ENCODE measurements at places on chromosomes 6 and 20. TPM values are rescaled to one million over a fixed set of nuclear protein-coding genes. Genes with fewer than 3 reads are reported as not detected.

DNA sequence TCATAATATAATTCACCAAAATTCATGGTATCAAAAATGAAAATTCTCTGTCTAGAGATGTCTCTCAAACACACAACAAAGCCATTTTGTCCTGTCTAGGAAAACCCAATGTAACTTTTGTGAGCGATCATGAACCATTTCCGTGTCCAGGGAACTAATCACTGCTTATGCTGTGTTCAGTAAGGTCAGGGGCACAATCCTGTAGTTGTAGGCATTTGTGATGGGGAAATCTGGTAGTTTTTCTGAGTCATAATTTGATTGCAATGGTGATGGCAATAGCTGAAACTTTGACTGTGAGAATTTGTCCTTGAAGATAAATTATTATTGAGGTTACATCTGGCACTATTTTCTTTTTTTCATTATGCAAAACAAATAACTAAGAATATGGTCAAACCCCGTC is 21.0 kb upstream of the GCLC start:
- DNase-seq: no peak

- DNase-seq: no peak
Observed at GRCh38 chr6:67031451-67031850, 1324.4 kb upstream of the EYS start.

GRCh38 chr20:18165553-18165952 is 27.9 kb downstream of the KAT14 start:
- DNase-seq: no peak

DNA sequence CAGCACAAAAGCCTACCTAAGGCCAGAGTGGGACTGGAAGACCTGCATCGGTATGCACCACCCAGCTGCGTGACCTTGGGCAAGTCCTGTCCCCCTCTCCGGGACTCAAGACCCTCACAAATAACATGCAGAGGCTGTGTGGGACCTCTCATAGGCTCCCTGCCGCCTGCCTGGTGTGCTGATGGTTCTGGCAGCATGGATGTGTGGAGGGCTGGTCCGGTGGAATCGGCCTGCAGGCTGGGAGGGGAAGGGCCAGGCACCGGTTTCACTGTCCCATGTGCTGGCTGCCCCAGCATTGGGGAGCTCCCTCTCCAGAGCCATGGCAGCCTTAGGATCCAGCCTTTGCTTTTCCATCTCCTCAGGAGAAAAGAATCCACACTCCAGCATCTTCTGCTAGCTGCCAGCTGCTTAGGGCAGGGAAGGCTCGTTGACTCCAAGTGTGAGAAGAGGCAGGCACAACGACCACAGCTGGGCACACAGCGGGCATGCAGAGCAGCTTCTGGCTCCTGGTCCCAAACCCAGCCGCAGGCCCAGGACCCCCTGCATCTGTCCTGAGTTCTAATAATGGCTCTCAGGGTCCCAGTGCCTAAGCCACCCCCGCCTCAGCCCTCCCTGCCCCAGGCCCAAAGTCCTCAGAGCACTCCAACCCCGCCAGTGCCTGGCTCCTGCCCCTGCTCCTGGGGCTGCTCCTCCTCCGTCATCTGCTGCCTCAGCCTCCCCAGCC is 32.5 kb downstream of the TFEB start:
- DNase-seq: no peak

DNA sequence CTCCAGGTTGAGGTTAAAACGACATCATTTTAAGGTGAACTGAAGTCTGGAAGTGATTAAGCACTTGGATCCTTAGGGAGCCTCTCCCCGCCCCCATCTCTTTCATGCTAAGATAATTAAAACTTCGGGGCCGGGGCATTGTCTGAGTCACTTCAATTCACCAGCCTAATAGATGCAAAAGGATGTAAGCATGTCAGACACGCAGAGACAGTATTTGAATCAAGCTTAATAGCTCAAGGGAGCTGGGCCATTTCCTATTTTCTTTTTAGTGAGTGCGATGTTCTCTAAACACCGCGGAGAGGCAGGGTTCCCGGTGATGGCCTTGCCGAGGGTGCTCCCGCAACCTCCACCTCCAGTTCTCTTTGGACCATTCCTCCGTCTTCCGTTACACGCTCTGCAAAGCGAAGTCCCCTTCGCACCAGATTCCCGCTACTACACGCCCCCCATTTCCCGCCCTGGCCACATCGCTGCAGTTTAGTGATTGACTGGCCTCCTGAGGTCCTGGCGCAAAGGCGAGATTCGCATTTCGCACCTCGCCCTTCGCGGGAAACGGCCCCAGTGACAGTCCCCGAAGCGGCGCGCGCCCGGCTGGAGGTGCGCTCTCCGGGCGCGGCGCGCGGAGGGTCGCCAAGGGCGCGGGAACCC is 516 bp upstream of the IRF4 start:
- DNase-seq: no peak

DNA sequence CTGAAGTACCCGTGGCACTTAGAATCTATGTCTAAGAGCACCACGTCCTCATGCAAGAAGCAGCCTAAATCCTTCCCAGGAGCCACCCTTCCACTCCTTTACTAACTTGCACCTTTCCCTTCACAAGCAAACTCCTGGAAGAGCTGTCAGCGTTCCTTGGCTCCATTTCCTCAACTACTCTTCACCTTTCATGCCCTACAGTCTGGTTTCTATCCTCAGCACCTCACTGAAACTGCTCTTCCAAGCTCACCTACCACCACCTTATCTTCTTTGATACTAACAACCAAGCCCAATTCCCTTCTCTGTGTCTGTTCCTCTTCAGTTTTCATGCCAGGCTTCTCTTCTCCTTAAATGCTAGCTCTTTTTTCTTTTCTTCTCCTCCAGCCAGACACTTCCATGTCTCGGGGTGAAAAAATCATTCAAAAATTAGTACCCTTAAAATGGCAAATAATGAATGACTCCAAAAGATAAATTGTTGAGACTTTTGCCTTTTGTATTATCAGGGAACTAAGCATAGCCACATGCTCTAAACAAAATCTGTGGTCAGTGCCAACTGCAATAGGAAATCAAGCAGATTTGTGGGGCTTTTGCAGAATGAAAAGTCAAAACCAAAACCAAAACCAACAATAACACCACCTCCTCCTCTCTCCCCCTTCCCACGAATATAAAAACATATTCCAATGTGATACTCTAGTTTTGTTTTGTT is 149.6 kb upstream of the KCNK16 start:
- no peak for DNase-seq

DNA sequence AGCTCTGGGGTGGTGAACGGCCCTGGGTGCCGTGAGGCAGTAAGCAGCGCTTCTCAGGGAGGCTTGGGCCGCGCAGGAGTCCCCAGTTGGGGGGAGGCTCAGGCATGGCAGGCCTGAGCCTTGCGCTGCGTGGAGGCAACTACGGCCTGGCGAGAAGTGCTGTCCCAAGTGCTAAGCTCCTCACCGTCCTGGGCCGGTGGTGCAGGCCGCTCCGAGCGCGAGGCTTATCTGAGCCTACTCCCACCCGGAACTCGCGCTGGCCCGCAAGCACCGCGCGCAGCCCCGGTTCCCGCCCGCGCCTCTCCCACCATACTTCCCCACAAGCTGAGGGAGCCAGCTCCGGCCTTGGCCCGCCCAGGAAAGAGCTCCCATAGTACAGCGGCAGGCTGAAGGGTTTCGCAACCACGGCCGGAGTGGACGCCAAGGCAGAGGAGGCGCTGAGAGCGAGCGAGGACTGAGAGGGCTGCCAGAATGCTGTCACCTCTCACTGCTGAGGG is 1.8 kb upstream of the WRNIP1 start:
- no peak for DNase-seq

DNA sequence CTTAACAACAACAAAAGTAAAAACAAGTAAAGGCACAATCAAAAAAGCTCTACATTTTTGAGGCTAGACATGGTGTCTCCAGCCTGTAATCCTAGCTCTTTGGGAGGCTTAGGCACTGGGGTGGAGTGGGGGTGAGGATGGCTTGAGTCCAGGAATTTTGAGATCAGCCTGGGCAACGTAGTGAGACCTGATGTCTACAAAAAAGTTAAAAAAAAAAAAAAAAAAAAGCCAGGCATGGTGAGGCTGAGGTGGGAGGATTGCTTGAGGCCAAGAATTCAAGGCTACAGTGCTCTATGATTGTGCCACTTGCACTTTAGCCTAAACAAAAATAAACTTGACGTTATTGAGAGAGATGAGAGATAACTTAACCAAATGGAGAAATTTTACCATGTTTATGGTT is 60.1 kb downstream of the QKI start:
- no peak for DNase-seq

- DNase-seq: no peak
Observed at GRCh38 chr20:50398821-50399554, 111.2 kb upstream of the PTPN1 start.

GRCh38 chr6:167150941-167151549 is 6.7 kb downstream of the GPR31 start:
- no peak for DNase-seq

DNA sequence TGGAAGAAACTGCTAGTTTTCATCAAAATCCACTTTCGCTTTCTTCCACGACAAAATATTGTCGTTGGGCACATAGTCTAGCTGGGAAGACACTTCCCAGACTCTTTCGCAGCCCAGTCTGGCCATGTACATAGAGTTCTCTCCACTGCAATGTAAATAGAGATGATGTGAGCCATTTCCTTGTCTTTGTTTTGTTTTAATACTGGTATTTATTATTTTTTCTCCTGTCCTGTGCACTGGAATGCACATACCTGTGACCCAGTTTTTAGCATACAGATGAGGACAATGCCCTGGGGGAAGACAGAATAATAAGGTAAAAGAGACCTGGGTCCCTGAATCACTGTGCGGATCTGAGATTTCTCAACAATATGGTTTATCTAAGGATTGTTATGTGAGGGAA is 149.5 kb upstream of the BMP5 start:
- DNase-seq: no peak

GRCh38 chr6:127129251-127129650 is 10.8 kb downstream of the RSPO3 start:
- no peak for DNase-seq

DNA sequence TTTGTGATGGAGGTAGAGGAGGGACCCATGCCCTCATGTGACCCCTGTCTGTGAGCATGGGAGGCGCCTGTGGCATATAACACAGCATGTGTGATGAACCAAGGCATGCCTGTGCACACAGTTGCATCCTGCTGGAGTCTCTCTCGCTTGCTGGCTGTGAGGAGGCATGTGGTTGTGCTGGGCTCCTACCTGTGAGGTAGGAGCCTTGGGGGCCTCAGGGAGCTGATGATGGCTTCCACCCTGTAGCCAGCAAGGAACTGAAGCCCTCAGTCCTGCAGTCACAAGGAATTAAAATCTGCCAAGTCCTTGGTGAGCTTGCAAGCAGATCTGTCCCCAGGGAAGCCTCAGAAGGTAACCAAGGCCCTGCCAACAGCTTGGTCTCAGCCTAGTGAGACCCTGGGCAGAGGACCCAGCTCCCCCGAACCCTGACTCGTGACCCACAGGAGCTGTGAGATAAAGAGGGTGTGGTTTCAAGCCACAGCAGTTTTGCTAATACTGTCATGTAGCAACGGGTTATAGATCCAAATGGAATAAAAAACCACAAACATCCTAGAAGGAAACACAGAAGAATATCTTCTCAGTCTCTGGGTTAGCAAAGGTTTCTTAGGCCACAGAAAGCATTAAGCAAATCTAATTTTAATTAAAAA is 145.7 kb downstream of the WDR27 start:
- no peak for DNase-seq

GRCh38 chr6:25343984-25344383 is 64.8 kb downstream of the CARMIL1 start:
- DNase-seq: no peak

- DNase-seq: no peak
Observed at GRCh38 chr20:61724376-61724775, 341.3 kb downstream of the TAF4 start.

DNA sequence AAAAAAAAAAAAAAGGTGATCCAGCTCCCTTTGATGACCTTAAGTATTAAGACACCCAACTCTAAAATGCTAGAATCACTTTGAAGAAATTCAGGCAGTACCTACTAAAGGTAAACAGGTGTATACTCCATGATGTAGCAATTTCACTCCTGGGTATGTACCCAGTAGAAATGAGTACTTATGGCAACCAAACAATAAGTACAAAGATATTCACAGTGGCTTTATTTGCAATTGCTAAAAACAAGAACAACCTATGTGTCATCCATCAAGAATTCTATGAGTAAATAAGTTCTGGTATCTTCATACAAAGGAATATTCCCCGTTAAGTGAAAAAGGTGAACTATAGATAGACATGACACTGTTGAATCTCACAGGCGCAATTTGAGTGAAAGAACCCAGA is 29.4 kb downstream of the MDGA1 start:
- no peak for DNase-seq

DNA sequence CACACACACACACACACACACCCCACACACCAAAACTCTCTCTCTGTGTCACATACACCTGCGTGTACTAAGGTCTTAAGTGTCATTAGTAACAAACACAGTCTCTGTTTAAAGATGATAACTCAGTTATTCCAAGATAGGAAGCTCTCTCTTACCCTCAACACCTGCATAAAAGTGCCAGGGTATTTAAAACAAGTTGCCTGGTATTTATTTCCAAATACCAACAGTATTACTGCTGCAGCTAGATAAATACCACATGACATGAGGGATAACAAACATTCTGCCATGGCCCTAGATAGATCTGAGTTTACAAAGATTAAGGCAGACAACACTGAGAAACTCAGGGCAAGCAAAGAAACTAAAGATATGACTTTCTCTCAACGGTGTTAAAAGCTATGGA is 118.5 kb downstream of the SIM1 start:
- DNase-seq: no peak

GRCh38 chr6:119856136-119856535 is 506.6 kb upstream of the MAN1A1 start:
- DNase-seq: no peak

DNA sequence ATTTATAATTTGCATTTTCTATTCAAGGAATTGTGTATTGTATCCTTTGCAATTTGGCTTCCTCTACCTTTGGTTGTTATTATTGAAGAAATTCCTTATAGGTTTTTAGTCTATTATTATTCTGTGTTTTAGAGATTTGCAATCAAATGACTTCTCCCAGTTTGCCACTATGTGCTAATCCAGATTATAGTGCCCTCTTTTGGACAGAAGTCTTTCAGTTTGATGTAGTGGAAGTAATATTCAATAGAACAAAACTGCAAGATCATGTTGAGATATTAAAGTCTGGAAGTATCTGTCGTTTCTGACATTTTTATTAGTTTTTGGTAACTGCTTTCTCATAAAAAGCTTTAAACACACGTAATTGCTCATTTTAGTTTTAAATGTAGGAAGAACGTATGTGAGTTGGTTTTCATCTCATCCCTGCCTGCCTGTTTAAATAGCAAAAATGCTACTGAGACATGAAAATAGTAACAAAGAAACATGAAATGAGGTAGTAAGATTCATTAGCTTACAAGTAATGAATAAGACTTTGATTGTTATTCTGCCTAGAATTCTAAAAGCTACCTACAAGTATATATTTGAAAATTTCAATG is 72.8 kb downstream of the RTN4IP1 start:
- DNase-seq: no peak

- DNase-seq: no peak
Observed at GRCh38 chr20:43567477-43567876, 8.7 kb downstream of the SGK2 start.

The CNR1 gene
- 5.6 TPM for total RNA-seq

The MCCD1 gene
- not detected for total RNA-seq

The CHD6 gene
- total RNA-seq: 61.5 TPM

The MOCS1 gene
- 7.0 TPM for total RNA-seq

The OTOR gene
- 0.16 TPM for total RNA-seq

The RIPOR3 gene
- 8.2 TPM for total RNA-seq

The CLDN20 gene
- total RNA-seq: not detected
